ENCODE measurements at places on chromosomes 5 and 9.

GRCh38 chr9:126755317-126755875 is 49.4 kb upstream of the ZBTB43 start:
- DNase-seq, result no peak

DNA sequence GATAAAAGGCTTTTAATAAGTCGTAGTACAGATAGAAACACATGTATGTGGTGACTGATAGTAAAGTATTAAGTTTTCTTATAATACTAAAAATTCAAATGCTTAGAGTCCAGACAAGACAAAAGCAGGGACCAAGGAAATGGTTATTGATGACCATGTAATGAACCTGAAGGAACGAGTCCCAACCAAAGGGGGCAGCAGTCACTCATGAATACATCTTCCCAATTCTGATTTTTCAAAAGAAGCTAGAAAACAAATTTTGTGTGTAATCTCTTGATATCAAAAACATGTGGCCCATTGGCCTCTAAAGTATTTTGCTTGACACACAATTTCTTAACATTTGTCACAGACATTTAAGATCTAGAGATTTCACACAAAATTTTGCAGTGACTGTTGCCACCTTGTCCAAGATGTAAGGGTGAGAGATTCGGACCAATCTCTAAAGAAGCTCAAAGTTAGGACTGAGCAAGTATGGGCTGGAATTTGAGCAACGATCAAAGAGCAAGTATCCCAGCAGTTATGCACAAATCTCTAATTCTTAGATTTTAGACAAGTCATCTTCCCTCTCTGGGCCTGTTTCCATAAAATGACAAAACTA is 66.8 kb downstream of the ARL15 start:
- no peak for DNase-seq

- DNase-seq, result peak; percentile 68
Observed at GRCh38 chr5:120463991-120464626, at the start of gene PRR16. Gene PRR16, plus strand, starts transcription at chr5:120464300.

DNA sequence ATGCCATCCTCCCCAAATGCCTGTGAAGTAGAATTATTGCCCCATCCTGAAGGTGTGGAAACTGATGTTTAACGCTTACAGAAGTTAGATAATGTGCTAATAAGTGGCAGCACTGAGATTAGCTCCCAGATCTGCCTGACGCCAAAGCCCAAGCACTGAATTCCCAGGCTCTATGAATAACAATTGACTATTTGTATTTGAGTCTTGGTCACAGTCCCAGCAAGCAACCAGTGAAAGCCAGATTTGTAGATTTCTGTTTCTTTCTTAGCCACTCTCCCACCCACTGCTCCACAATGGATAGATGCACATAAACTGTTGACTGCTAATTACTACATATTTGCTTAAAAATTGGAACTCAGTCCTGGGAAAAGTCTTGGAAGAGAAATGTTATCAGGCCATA is 34.4 kb downstream of the FAM240B start:
- DNase-seq, result no peak

Measured in SW 1271 (cell line).